ENCODE measurements at places on chromosomes 3 and 15.
A peak's percentile ranks its signal among the peaks of the same experiment; 100 is the strongest.

DNA sequence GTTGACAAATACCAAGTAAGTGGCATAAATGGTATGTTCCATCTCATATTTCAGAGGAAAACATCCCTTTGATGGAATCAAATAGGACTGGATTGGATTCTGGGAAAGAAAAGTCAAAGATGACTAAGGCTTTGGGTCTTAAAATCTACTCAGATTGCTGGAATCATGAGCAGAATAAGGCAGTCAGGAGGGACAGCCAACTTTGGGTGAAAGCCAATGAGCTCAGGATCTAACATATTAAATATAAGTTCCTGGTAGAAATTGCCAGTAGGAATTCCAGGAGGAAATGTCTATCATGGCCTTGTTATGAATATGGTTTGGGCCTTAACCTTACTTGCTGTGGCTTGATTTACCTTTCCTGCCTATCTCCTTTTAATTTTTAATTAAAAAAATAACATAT lies 55.3 kb downstream of the ISL2 start:
- no peak for DNase-seq

- no peak for DNase-seq
Measured at GRCh38 chr3:2172561-2173171, 74.0 kb downstream of the CNTN4 start.

DNA sequence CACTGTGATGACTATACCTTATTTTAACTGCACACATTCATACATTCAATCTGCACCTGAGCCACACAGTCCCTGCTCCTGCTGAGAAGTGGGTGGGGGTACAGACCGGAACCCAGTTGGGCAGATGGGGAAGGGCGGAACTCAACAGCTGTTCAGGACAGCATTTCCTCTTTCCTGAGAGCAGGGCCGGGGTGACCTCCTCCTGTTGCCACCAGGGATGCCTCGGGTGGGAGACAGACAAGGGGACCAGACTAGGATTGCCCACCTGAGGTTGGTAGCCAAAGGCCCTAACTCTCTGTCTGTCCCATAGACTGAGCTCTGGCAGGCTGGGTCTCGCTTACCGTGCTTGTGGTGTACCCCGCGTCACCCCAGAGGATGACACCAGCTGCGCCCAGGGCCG lies 3.9 kb downstream of the HYAL2 start:
- DNase-seq, result no peak

DNA sequence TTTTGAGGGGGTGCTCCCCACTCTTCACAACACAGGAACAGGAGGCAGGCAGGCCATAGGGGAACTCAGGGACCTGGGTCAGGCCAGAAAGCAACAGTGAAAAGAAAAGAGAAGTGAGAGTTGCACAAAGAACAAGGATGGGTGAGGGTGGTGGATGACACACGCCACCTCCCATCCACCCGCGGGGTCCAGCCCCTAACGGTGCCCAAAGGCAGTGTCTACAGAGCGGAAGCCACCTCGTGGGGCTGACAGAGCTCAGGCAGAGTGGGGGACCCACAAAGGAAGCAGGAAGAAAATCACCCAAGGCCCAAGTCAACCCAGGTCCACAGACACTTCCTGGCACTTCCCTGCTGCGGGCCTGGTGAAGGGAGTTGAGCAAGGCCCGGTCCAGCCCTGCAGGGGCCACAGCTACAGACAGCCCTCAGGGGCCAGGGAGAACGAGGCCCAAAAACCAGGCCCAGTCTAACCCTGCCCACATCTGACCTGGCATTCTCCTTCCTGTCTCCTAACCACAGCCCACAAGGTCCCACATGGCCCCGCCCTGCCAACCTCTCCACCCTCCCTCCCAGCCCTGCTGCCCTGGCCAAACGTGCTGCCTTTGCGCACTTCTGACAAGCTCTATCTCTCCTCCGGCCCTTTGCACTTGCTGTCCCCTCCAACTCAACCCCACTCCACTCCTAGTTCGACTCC lies 5.9 kb downstream of the NUP210 start:
- DNase-seq, result peak; percentile 61

- DNase-seq, result peak; percentile 47
Measured at GRCh38 chr3:39808467-39809180, 785 bp upstream of the MYRIP start.

GRCh38 chr3:150135287-150135721 lies 164.6 kb upstream of the PFN2 start:
- no peak for DNase-seq

DNA sequence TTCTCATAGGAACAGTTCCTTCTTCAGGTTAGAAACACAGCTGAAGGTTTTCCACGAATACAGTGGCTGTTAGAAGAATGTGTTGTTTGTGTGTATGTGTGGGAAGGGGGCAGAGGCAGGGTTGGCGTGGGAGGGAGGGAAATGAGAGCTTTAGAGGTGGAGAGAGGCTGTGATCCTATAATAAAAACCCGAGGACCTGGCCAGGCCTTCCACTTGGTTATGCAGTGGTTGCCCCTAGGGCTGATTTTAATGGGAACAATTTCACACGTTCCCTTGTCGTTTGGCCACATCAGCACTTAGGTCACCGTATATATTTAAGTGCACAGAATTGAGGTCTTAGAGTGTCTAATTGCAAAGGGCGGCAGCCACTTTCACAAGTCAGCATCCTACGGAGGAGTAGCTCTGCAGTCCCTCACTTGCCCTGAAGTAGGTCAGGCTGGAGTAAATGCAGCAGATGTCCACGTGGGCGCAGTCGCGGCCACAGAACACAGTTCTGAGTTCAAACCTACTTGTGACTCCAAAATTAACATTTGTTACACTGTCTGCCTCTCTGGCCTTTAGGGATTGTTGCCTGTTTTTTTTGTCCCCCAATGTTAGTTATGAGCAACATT lies 85.6 kb downstream of the PDCD6IP start:
- DNase-seq, result peak; percentile 36

DNA sequence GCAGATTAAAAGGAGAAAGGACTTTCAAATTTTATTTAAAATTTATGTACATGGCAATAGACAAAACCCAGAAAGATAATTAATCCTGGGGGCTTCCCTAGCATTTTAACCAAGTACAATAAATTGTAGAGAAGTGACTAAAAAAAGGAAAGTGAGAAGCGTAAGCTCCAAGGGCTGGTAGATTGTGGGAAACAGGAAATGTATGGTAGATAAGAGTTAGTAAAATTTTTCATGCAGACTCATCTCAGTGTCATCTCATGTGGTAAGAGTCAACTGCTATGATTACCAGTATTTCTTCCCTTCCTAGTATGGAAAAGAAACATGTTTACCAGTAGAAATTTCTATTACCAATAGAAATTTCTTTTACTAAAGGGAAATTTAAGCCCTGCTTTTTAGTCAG lies 464.3 kb upstream of the AGTR1 start:
- DNase-seq, result no peak

- DNase-seq, result no peak
Measured at GRCh38 chr15:69802432-69802831, 295.3 kb downstream of the TLE3 start.

GRCh38 chr3:3308809-3309208 lies 129.3 kb upstream of the CRBN start:
- DNase-seq, result no peak

DNA sequence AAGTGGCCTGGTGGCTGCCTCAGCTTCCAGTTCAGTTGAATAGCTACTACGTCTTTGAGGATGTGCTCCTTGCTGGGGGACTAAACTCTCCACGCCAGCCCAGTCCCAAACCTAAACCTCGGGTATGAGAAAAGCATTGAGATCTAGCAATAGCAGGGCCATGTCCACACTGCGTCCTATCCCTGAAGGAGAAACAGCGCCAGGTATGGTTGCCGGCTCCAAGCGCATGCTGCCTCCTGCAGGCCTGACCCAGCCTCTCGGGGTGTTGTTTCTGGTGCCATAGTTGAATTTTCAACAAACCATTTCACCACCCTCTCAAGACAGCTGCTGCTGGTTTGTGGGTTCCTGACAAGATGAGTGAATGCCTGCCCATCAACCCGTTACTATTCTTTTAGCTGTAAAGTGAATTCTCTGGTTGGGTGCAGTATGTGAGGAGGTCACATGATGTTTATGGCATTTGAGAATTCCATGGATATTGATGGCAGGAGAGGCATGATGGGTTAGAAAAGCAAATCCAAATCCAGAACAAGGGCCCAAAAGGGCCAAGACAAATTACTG lies 13.0 kb upstream of the SLC28A1 start:
- no peak for DNase-seq

DNA sequence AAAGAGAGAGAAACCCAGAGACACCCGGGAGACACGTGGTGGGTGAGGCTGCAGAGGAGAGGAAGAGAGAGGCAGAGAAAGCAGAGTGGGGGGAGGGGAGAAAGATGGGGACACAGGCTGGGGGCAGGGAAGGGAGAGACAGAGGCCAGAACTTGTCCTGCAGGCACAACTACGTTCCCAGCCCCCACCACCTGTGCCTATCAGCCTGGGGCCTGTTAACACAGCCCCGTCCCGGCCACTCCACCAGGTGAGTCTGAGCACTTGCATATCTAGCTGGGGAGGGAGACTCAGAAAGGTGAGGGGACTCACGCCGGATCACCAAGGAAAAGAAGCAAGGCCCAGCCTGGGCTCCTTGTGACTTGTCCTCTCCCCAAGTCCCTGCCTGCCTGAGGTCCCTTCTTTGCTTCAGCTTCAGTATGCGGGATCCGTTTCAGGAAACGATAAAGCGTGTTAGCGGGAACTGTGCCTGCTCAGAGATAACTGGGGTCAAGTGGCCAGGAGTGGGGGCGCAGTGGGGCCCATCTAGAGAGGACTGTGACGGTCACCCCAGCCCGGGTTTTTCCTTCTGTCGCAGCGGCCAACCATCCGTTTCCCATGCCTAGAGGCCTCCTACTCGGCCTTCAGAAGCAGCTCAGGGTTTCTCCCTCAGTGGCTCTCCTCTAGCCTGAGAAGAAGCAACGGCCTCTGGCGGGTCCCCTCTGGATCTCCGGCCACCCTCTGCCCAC lies 10.3 kb downstream of the LINGO1 start:
- no peak for DNase-seq

DNA sequence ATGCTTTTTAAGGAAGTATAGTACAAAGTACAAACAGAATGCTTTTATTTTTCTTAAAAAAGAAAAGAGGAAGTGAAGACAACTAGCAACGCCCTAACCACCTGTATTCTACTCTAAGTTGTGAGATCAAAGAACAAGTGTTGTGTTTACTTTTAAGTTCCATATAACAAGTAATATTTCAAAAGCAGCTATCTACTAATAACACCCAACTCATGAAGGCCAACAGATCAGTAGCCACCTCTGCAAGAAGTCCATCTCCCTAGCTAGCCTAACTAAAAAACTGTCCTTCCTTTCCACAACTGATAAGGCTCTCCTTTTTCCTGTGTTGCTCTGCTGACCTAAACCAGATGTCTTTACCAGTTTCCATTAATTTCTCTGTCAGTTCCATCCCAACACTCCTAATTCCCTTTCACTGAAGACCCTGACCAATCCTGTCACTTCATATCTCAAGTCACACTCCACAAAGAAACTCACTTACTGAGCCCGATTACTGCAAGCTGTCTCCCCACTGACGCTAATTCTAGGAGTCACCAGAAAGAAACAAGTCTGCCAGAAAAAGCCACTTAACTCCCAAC lies 26.9 kb downstream of the PHC3 start:
- DNase-seq, result no peak

DNA sequence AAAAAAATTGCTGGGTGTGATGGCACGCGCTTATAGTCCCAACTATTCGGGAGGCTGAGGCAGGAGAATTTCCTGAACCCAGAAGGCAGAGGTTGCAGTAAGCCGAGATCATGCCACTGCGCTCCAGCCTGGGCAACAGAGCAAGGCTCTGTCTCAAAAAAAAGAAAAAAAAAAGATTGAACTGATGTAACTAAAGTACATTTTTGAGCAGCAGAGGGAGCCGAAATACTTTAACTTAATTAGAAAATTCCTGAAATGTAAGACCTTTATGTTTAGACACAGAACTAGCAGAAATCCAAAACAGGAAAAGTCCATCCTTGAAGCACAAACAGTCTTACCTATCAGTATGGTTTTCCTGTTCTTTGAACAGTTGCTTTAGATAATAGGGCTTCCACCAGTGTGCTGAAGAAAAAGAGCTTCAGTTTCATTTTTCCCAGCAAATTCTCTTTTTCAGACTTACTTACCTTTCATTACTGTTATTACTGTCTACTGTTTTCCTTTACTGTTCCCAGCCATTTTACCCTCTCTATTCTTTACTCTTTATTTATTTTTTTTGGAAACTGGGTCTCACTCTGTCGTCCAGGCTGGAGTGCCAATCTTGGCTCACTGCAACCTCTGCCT lies 33.4 kb upstream of the ZNF609 start:
- DNase-seq, result no peak

GRCh38 chr3:146156095-146156494 lies 4.9 kb downstream of the PLOD2 start:
- no peak for DNase-seq

- DNase-seq, result no peak
Measured at GRCh38 chr3:31543375-31543774, 10.7 kb downstream of the STT3B start.

GRCh38 chr15:55715355-55716076 lies 27.4 kb downstream of the PRTG start:
- DNase-seq, result no peak

DNA sequence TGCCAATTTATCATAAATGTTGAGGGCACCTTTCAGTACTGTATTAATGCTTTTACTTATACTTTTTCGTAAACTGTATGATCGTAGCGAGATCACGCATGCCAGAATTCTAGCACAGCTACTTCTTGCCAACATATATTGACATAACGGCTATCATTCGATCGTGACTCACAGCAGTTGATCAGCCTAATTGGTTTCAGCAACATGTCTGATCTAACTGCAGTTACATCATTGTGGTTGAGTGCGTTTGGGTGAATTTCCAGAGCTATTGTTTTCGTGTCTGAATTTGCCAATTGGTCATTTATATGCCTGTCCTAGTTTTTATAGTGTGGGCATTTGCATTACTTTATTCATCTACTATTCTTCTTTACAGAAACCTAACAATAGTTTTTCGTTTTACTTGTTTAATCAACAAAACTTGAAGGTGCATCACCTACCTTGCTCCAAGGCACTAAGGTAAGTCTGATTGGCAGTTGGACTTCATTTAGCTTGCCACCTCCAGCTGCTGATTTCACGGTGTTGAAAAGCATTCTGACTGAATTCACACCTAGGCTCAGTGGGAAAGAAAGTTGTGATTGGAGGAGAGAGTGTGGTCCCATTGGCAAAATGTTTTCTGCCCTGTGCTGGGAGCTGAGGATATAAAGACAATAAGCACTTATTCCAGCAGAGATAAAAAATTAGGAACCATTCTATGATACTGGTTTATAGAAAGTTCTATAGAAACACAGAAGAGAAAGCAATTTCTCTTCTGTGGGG lies 120.9 kb upstream of the RGMA start:
- DNase-seq, result no peak

Data from left cardiac atrium (tissue), 4 donors.